ENCODE measurements at places on chromosomes 6 and 20.

- no peak for DNase-seq
These were observed 170.8 kb downstream of the SASH1 start for GRCh38 chr6:148513145-148514071.

GRCh38 chr6:160992061-160992979 lies 751 bp downstream of the MAP3K4 start:
- no peak for DNase-seq

- no peak for DNase-seq
These were observed 35.6 kb downstream of the SUN5 start for GRCh38 chr20:32968478-32969241.

DNA sequence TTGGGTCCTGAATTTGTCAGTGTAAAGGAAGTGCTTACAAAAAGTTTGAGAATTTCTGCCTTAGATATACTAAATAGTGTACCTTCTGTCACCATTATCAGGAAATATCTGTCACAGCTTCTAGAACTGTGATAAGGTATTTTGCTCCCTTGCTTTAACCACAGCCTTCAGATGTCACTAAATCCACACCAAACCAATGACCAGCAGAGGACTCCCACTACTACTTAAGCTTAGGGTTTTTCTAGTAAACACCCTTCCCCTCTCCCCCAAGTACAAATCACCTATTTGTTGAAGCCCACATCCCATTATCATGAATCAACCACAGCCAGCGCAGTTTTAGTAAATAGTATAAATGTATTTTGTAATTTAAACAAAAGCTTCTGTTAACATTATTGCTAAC lies 8.6 kb upstream of the JPH2 start:
- DNase-seq, result no peak

DNA sequence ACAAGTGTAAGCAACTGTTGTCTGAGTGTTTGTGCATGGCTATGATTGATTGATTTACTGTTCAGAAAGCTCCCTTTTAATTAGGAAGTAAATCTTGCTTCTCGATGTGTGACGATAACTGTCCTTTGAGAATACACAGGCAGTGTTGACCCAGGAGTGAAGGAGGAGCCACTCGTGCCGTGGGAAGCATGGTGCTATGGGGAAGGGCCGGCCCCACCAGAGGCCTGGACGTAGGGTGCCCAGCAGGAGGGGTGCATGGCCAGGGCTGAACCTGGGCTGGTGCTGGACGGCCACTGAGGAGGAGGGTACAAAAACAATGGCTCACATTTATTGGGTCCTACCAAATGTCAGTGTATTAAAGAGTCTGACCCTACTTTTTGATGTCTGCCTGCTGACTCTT lies 60.7 kb downstream of the ANKRD60 start:
- no peak for DNase-seq

DNA sequence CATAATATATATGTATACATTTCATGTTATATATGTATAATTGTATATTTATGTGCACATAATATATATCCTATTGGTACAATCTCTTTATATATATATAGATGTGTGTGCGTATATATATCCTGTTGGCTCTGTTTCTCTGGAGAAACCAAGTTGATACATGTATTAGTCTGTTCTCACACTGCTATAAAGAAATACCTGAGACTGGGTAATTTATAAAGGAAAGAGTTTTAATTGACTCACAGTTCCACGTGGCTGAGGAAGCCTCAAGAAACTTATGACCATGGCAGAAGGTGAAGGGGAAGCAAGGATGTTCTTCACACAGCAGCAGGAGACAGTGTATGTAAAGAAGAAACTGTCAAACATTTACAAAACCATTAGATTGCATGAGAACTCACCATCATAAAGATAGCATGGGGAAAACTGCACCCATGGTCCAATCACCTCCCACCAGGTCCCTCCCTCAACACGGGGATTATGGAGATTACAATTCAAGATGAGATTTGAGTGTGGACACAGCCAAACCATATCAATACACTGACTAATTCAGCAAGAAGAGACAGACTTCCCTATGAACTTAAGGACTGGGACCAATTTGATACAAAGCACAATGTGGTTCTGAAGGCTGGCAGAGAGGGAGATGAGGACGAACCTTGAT lies 14.0 kb downstream of the CST3 start:
- no peak for DNase-seq

DNA sequence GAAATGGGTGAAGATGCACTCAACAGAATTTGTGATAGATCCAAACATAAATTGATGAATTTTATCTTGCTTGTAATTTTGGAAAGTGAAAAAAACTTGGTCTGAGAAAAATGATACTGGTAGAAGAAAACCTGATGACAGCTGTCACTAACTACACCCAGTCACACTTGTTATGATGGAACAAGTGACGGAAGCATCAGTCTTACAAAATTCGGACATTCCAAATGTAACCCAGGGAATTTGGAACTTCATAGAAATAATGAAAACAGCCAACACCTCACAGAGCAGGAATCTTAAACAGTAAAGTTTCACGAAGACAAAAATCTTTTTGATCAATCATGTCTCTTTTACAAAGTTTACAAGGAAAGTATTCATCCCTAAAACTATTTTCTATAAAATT lies 123.9 kb downstream of the RIN2 start:
- no peak for DNase-seq

DNA sequence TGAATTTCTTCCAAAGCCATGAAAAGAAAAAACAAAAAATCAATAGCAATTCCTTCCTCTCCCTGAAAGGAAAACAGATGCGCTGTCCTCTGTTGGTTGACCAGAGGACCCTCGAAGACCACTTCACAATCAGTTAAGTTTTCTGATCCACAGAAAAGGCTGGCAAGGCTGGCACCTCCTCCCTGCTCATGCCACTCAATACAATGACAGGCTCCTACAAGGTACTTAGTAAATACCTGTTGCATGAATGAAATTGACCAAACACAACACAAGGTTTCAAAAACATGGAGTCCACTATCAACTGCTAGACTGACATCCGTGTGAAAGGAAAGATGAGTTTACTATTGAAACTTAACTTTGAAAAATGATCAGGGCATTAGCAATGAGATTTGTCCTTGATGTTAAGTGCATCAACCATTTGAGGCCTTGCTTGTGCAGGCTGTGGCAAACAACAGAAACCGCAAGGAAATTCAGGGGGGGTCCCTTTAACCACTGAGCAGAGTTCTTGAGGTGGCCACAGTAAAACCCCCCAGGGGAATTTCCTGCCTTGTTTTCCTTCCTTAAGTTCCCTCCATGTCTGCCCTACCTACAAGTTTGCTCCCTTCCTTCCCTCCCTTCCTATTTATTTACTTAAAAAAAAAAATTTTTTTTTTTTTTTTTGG lies 27.9 kb upstream of the RTF2 start:
- DNase-seq, result peak; percentile 88

- no peak for DNase-seq
These were observed 19.4 kb downstream of the TNFRSF21 start for GRCh38 chr6:47290124-47290834.

- no peak for DNase-seq
These were observed 30.7 kb downstream of the STK38 start for GRCh38 chr6:36516559-36516958.

DNA sequence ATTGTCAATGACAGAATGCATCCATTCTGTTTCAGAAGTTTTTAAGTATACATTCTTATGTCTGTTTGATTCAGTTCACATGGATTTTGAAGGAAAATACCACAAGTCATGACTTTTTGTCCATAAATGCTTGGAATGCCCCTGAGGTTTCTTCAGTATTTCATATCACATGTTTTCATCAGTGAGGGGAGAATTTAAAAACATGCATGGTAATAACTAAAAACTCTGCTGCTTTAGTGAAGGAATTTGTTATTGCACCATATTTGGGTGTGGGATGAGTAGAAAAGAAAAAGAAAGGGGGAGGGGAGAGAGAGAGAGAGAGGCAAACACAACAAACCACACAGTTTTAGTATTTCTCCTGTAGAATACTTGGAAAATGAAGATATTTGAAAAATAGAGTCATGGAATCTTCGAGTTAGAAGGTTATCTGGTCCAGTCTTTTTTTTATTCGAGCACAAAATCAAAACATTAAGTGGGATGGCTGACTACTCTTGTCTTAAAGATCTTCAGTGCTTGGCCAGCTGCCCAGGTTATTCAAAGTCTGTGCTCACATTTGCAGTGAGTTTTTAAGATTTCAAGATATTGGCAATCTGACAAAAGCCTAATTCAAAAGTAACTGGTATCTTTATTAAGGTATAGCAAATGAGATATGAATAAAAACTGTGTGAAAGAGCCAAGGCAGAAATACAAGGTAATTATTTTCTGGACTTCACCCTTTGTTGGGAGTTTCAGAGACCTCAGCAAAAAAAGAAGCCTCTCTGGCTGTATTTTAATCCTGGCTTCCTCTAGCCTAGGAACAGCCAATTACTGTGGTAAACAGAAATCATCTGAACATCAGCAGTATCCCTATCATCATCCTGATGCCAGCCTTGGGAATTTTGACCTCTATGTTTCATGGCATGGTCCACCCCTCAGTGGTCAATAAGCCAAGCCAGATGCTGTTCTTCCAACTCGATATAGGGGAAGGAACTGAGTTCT lies 687.9 kb upstream of the CITED2 start:
- DNase-seq, result no peak

GRCh38 chr6:167163476-167164011 lies 5.8 kb upstream of the GPR31 start:
- DNase-seq, result no peak

DNA sequence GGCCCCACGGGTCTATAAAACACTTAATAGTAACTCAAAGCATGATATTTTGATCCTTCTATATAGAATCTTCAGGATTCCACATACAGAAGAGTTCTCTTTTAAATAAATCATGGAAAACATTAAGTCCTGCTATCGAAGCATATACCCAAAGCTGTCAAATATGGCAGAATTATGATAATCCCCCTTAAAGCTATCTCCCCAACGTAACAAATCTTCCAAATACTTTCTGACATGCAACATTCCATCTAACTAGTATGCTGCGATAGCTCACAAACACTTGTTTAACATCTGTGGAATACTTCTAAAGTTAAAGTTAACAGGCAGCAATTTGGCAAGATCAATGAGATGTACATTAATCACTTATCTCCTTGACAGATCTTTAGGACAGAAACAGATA lies 371.0 kb upstream of the RUNX2 start:
- DNase-seq, result no peak

DNA sequence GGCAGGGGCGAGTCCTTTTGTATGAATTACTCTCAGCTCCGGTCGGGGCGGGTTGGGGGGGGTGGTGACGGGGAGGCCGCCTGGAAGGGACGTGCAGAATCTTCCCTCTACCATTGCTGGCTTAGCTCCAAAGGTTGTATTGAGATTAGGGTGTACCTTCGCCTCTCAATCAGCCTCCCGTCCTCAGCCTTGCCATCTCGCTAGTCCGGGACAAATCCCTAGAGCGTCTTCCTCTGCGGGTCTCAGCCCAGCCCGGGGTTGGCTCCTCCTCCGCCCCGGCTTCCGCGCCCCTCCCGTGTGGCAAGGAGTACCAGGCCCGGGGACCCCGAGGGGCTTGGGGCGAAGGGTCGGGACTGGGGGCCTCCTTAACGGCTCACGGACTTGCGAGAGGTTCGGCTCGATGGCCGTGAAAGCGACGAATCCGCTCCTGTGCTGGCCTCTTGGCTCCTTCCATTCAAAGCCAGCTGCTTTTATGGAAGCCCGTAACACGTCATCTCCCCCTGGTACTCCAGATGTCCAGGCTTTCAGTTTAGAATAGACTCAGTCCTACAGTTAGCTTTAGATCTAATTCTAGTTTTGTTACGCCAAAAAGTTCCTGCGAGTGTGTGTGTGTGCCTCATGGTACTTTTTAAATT lies 636 bp upstream of the EEF1A1 start:
- no peak for DNase-seq

GRCh38 chr20:40887105-40887504 lies 141.5 kb upstream of the TOP1 start:
- DNase-seq, result no peak

- no peak for DNase-seq
These were observed 81.7 kb upstream of the AFDN start for GRCh38 chr6:167744681-167745669.

DNA sequence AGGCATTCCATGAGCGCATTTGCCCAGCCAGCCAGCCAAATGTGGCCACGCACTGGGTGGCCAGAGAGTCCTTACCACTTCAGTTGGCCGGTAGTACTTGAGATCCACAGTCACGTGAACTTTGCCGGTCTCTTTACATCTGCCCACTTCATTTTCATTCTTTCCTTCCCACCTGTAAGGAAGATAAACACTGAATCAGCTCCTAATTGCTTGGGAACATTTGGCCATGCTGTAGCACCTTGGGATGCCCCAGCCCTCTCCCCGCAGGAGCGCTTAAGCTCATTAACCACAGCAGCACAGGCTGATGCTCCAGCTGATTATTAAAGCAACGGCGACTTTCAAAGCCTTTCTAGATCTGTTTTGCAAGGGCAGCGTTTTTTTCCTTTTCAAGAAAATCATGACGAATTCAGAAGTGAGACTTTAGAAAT lies 116.6 kb downstream of the FOXC1 start:
- no peak for DNase-seq

GRCh38 chr20:53926428-53927028 lies 143.9 kb downstream of the BCAS1 start:
- no peak for DNase-seq

DNA sequence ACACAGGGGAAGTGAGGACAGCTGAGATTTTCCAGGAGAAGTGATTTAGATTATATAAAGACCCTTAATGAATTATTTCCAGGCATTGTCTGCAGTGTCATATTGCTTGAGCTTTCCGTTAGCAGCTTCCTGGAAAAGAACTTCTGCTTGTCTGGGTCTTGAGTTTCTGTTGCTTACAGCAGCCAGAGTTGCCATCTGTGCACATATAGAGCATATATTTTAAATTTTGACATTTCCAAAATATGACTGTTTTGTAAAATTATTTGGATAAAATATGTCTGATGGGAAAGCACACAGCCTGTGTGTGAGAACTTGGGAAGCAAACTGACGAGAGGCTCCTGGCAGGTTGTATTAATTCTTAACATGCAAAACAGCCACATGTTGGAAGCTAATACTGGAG lies 21.0 kb upstream of the NKX2-2 start:
- no peak for DNase-seq

- DNase-seq, result no peak
These were observed 283.7 kb upstream of the SOX4 start for GRCh38 chr6:21309807-21310221.
